IPS DF 6.9 (cell line): ENCODE measurements at places on chromosomes 3 and 15.

DNA sequence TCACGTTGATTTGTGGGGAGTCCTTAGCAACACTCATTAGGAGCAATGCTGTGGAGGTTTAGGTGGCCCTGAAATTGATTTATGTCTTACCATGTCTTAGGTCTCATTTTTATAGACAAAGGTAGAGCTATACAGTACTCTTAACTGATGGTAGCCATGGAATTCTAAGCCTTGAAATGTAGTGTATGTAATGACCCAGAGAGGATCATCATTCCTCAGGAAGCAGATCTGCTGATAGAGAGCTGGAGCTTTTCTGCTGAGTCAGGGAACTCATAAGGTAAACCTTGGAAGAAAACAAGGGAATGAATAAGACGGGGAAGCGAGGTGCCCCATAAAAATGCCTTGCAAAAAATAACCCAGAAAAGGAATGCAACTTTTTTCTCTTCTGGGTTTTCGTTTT, 34.0 kb upstream of the ZNF639 start:
- no peak for DNase-seq

DNA sequence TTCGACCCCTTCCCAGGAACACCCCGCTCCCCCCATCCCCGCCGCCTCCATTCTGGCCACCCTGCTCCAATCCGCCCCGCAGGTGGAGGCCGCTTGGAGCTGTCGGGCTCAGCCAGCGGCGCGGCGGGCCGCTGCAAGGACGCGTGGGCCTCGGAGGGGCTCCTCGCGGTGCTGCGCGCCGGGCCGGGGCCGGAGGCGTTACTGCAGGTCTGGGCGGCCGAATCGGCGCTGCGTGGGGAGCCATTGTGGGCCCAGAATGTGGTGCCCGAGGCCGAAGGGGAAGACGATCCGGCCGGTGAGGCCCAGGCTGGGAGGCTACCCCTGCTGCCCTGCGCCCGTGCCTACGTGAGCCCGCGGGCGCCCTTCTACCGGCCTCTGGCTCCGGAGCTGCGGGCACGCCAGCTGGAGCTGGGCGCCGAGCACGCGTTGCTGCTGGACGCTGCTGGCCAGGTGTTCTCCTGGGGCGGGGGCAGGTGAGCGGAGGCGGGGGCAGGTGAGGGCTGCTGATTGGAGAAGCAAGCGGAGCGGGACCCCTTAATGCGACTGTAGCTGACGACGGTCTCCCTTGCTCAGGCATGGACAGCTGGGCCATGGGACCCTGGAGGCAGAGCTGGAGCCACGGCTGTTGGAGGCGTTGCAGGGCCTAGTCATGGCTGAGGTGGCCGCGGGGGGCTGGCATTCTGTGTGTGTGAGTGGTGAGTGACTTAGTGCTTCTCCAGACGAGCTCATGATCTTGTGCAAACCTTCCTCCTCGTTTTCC, 2.5 kb downstream of the RCCD1 start:
- no peak for DNase-seq

DNA sequence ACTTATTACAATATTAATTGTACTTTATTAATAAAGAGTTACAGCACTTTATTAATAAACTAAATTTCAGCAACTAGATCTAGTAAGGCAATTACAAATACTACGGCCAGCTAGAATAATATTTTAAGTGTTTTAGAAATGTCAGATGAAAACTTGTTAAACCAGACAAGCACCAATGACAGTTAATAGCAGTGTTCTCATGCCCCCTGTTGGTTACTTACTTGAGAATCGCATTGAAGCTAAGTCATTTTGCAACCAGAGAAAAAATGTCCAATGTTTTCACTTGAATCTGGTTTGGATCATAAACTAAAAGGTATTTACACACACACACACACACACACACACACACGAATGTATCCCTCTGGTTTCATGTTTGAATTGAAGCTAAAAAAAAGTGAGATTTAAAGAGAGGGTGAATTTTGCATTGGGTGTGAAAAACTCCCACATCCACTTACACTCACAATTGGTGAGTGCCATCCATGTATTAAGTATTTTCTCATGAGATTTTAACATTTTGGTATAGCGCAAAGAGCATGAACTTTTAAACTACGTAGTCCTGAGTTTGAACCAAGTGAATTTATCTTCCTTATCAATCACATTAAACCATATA, 347.7 kb downstream of the ZBBX start:
- DNase-seq: peak; percentile 37

DNA sequence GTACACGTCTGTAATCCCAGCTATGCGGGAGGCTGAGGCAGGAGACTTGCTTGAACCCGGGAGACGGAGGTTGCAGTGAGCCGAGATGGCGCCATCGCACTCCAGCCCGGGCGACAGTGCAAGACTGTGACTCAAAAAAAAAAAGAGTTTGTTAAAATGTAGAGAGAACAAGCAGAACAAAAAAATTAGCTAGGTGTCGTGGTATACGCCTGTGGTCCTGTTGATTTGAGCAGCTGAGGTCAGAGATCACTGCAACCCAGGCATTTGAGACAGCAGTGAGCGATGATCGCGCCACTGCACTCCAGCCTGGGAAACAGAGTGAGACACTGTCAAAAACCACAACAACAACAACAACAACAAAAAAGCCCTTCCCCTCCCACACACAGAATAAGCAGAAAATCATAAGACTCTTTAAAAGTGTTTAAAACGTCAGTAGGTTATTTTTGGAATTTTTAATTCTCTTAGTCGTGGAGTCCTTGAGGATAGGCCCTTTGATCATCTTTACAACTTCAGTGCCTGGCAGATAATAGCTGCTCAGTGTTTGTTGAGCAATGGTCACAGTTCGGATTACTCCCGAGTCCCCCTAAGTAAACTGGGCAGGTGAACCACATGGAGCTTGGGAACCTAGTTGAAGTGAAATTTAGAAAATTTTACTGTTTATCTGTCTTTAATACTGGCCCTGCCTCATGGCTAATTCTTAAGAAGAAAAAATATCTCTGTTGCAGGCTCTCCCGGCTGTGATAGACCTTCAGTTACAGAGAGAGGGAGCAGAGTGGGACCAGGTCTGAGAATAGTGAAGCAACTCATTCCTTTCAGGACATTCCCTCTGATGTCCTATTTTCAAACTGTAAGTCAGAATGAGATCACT, 6.2 kb downstream of the NIPA2 start:
- no peak for DNase-seq

DNA sequence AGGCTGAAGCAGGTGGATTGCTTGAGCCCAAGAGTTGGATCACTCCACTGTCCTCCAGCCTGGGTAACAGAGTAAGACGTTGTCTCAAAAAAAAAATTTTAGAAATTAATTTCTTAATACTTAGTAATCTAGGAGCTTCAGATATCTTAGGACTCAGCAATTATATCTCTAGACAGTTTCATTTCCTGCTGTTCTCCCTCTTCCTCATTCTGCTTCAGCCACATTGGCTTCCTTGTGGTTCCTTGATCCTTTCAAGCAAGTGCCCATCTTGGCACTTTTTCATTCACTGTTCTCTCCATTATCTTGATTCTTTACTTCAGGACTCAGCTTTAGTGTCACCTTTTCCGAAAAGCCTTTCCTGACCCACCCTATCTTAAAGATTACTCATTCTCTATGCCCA, 22.5 kb downstream of the TMEM202 start:
- DNase-seq: no peak

GRCh38 chr3:134039161-134039862, 9.6 kb upstream of the SLCO2A1 start:
- DNase-seq: no peak

- DNase-seq: no peak
These were observed 36.8 kb upstream of the MAP3K13 start for GRCh38 chr3:185325946-185326791.

DNA sequence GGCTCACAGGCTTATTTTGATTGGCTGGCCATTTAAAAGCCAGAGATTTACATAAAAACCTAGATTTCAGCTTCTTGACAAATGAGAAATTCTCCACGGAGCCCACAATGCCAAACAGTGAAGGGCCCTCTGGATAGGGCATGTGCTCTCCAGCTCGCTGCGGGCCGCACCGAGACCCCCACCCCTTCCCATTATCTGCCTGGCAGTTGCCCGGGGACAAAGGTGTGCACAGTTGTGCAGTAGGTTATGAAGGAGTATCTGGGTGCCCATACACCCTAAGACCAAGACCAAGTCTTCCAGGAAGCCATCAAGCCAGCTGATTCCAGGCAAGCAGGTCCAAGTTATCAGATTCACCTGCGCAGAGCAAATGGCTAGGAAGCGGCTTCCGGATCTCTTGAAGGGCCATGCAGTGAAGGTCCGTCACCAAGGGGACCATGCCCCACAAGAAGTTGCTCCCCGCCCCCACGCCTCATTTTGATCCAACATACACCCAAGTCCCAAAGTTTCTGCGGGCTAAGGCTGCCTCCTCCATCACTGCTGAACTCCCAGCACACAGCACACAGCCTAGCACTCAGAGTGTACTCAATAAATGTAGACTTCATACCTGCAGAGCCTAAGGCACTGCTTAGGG, 1.3 kb downstream of the MRPS25 start:
- DNase-seq: no peak

DNA sequence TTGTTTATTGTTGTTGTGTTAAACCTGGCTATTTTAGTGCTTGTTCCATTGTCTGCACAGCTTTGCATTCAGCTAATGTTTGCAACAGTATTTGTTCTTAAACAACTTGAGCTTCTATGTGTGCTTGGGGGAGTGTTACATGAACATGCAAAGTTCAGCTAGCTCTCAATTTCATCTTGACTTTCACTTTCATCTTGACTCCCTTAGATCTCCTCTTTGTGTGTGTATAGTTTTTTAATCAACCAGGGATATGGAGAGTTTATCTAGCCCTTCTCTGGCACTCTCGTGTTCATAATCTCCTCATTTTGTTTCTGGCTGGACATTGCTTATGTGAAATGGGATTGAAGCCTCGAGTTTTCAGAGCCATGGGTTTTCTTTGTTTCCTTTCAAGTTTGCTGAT, 212.4 kb upstream of the ZBTB20 start:
- DNase-seq: no peak

DNA sequence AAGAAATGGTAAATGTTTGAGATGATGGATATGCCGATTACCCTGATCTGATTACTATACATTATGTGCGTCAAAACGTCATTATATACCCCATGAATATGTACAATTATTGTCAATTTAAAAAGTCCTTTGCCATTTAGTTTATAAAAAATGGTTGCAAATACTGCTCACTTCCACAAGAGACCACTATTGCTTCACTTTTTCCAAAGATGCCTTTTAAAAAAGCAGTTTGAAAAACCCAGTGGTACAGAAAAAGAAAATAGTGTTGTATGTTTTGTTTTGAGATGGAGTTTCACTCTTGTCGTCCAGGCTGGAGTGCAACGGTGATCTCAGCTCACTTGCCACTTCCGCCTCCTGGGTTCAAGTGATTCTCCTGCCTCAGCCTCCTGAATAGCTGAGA, 39.3 kb downstream of the EDEM1 start:
- DNase-seq: no peak

DNA sequence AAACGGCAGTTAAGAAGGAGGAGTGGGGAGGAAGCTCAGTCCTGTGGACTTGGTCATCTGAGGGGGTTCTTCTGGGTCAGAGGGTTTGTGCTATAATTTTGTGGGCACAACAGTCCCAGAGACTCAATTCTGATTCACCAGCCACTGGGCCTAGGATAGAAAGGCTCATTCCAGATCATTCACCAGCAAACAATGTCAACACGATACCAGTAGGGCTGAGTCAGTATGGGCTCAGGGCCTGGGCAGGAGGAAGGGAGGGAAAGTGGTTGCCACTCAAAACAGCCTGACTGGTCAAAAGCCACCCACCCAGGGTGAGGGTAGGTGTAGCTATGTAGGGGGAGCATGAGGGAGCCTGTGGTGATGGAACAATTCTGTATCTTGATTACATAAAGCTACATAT, 86.9 kb upstream of the MEX3B start:
- no peak for DNase-seq

GRCh38 chr15:89363133-89363532, 28.5 kb upstream of the POLG start:
- DNase-seq: no peak

DNA sequence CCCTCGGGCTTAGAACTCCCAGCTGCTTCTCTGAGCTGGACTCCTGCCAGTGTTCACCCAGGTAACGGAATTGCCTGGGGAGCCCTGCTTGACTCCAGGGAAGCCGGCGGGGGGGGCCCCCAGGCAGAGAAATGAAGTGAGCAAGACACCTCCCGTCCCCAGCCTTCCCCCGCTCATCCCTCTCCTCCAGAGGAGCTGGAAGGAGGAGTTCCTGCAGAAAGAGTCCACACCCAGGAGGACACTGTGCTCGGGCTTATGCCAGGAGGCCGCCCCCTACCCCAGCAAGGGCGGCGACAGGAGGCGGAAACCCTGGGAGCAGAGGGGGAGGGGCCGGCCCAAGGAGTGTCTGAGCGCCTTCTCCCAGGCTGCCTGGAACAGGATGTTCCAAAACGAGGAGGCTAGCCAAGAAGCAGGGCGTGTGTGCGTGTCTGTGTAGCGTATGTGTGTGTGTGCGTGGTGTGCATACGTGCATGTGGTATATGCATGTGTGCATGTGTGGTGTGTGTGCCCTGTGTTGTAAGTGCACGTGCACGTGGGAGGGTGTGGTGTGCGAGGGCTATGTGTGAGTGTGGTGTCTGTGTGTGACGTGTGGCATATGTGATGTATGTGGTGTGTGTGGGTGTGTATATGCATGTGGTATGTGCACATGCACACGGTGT, 511.3 kb downstream of the SHQ1 start:
- no peak for DNase-seq

DNA sequence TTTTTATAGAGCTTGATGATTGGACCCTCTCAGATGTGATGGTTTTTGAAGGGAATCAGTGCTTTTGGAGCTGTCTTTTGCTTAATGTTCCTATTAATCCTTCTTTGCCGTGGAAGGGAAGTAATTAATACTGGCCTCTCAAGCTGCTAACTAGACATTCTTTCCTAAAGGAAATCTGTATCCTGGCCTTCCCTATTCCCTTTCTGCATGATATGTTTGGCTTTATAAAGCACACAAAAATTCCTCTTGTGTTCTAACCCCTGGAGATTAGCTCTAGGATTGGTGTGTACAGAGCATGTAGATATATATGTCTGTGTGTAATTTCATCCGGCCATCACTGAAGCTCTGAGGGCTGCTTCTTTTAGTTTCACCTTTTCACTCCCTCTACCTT, 6.9 kb downstream of the ATXN7 start:
- DNase-seq: no peak

GRCh38 chr3:17747174-17747889, 4.9 kb upstream of the TBC1D5 start:
- DNase-seq: no peak

DNA sequence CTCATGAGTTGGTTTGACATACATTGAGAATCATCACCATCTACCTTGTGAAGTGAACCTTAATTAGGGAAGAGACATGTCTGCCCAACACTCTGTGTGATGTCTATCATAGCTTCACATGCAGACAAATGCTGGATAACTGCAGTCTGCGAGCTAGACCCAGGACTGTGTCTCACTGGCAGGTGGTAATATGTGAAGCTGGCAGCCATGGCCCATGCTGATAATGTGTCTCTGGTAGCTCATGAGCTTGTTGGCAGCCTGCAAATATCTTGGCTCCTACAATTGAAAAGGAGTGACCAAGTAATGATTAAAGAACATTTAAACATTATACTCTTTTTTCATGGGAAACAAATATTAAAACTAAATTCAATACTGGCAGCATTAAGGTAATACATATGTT, 234.8 kb downstream of the CHST2 start:
- DNase-seq: no peak
